B cell (primary cell): ENCODE measurements at places on chromosomes 4 and X.

DNA sequence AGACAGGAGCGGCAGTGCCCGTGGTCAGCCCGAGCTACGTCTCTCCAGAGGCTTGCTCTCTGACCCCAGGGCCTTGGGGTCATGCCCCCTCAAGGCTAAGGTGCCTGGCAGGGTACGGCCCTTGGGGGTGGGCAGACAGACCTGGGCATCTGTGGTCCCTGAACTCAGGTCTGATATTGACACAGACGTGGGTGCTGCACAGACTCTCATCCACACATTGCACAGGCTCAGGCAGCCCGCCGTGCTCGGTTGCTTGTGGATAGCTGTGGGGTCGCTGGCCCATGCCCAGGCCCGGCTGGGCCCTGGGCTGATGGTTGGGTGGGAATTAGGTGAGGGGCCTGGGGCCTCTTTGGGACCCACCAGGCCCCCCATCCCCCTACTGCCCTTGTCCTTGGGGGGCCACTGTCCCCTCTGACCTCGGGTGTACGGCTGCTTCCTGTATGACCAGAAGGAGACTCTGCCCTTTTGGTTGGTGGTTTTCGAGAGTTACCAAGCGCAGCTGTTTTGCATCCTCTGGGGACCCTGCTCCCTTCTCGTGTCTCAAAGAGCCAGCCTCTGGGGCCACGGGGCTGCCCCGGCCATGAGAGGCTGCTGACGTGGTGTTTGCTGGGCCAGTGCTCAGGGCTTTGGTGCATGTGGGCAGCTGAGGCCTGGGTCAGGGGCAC is 10.1 kb downstream of the FGFRL1 start:
- DNase-seq, result peak; percentile 80

DNA sequence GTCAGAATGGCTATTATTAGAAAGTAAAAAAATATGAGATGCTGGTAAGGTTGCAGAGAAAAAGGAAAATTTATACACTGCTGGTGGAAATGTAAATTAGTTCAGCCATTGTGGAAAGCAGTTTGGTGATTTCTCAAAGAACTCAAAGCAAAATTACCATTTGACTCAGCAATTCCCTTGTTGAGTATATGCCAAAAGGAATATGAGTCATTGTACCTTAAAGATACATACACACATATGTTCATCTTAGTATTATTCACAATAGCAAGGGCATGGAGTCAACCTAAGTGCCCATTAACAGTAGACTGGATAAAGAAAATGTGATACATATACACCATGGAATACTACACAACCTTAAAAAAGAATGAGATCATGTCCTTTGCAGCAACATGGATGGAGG is 148.2 kb downstream of the COMMD8 start:
- no peak for DNase-seq

GRCh38 chrX:14676431-14676830 is 147.1 kb downstream of the GLRA2 start:
- DNase-seq, result no peak

DNA sequence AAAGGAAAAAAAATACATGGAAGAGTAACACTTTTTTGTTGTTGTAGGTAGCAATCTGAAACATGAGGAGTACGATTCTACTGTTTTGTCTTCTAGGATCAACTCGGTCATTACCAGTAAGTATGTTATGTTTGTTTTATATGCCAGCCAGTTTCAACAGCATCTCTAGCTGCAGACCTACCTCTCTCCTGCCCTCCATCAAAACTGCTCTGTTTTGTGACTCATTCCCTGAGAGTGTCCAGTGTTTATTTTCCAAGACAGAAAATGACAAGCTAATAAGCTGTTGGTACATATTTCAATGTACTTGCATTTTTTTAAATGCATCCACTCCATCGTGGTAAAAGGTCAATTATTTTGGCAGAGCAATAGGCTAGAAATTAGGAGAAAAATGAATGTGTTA is 347 bp downstream of the AMTN start:
- DNase-seq, result no peak

- no peak for DNase-seq
Observed at GRCh38 chr4:143099693-143100092, 85.0 kb upstream of the USP38 start.

DNA sequence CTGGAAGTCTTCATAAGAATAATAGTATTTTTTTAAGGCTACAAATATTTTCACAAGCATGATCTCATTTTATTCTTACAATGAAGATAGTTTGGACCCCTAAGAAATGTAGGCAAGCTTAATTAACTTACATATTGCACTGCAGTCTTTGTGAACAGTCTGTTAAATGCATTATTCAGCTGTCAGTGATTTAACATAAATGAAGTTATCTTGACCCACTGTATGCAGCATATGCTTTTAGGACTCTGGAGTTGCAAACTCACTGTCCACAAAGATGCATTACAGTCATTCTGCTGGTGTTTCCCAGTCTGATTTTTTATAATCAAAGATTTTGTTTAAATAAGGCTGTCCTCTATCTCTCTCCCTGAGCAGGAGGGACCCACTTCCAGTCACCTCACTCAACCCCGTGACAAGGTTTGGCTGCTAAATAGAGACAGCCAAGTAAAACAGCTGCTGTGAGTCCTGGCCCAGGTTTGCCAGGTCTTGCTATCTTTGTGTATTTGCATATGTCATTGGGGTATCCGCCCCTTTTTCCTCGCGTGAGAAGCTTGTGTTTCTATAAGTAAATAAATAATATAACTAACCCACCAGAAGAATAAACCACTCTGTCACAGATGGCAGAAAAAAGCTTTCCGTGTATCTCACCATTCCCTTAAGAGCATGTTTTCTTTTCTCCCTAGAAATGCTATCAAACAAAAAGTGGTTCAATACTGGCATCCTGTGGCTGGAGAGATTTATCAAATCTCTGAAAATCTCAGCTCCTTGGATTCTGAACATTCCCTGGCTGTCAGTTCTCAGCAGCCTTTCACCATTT is 67.0 kb downstream of the SLC7A11 start:
- no peak for DNase-seq

DNA sequence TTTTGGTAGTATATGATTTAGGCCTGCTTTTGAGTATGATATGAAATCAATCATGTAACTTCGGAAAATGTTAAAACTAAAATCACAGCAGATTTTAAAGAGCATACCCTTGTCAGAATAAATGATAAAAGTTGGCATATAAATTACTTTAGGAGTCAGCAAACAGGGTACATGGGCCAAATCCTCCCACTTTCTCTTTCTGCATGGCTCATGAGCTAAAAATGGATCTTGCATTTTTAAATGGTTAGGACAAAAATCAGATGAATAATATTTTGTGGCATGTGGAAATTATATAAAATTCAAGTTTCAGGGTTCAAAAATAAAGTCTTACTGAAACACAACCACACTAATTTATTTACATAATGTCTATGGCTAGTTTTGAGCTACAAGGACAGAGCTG is 214.9 kb downstream of the GASK1B start:
- no peak for DNase-seq

DNA sequence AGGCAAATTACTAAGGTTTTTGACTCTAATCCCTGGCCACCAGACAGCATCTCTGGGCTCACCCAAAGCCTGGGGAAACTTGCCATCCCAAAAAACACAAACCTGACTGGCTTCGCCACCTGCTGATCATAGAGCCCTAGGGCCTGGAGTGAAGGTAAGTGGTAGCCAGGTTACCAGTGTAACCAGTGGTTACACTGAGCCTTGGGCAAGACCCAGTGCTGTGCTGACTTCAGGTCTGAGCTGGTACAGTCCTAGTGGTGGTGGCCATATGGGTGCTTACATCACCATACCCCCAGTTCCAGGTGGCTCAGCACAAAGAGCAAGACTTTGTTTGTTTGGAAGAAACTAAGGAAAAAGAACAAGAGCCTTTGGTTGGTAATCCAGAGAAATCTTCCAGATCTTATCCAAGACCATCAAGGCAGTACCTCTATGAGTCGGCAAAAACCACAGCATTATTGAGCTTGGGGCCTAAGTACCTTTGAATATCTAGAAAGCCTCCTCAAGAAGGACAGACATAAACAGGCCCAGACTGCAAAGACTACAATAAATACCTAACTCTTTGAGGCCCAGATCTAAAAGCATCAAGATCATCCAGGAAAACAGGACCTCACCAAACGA is 13.7 kb downstream of the MED14 start:
- no peak for DNase-seq
